Testis (tissue), 5 donors: ENCODE measurements at places on chromosomes 2 and 18. TPM values are rescaled to one million over a fixed set of nuclear protein-coding genes. Genes with fewer than 3 reads are reported as not detected.

The TTC31 gene
- polyA plus RNA-seq, result 19.6 TPM

The KCNK3 gene
- polyA plus RNA-seq, result 1.5 TPM

The DOK6 gene
- polyA plus RNA-seq, result 11.1 TPM

The CKAP2L gene
- polyA plus RNA-seq, result 9.5 TPM

The ZNF804A gene
- not detected for polyA plus RNA-seq

The TMEFF2 gene
- polyA plus RNA-seq, result 3.0 TPM

The CD8A gene
- 2.9 TPM for polyA plus RNA-seq

The SCYGR4 gene
- polyA plus RNA-seq, result not detected

The RMDN2 gene
- 34.9 TPM for polyA plus RNA-seq

The IFIH1 gene
- polyA plus RNA-seq, result 6.0 TPM

The TMEM18 gene
- 30.5 TPM for polyA plus RNA-seq

The OSR1 gene
- polyA plus RNA-seq, result 21.5 TPM

The HOXD9 gene
- polyA plus RNA-seq, result 8.2 TPM

The EFR3B gene
- polyA plus RNA-seq, result 3.0 TPM

The DSC1 gene
- 0.07 TPM for polyA plus RNA-seq

The GALNT5 gene
- polyA plus RNA-seq, result 0.45 TPM

The BZW1 gene
- polyA plus RNA-seq, result 267 TPM

The TDRD15 gene
- 4.1 TPM for polyA plus RNA-seq

The SLC16A14 gene
- 2.0 TPM for polyA plus RNA-seq

The KRCC1 gene
- polyA plus RNA-seq, result 16.9 TPM

The OTOS gene
- 1.2 TPM for polyA plus RNA-seq

The CELF4 gene
- 6.3 TPM for polyA plus RNA-seq

The NCKAP5 gene
- 3.0 TPM for polyA plus RNA-seq

The ASB18 gene
- 0.67 TPM for polyA plus RNA-seq

The TSGA10 gene
- 85.6 TPM for polyA plus RNA-seq

The TFCP2L1 gene
- polyA plus RNA-seq, result 2.5 TPM

The TLK1 gene
- 36.8 TPM for polyA plus RNA-seq

The CENPA gene
- 5.8 TPM for polyA plus RNA-seq

The UGT1A1 gene
- polyA plus RNA-seq, result 0.34 TPM

The MXD1 gene
- 16.8 TPM for polyA plus RNA-seq

The HOXD1 gene
- polyA plus RNA-seq, result 1.8 TPM

The ELOA2 gene
- polyA plus RNA-seq, result 8.0 TPM

The THUMPD2 gene
- 3.8 TPM for polyA plus RNA-seq

The PREB gene
- polyA plus RNA-seq, result 62.4 TPM

The TEKT4 gene
- polyA plus RNA-seq, result 25.3 TPM

The CNRIP1 gene
- polyA plus RNA-seq, result 10.5 TPM

The CETN1 gene
- polyA plus RNA-seq, result 289 TPM

The KCNF1 gene
- 0.70 TPM for polyA plus RNA-seq

The RGPD4 gene
- 2.7 TPM for polyA plus RNA-seq

The ZNF516 gene
- polyA plus RNA-seq, result 79.0 TPM
